ENCODE measurements at places on chromosomes 11 and 22.

GRCh38 chr11:111221208-111221607 is 24.3 kb upstream of the POU2AF2 start:
- no peak for DNase-seq

DNA sequence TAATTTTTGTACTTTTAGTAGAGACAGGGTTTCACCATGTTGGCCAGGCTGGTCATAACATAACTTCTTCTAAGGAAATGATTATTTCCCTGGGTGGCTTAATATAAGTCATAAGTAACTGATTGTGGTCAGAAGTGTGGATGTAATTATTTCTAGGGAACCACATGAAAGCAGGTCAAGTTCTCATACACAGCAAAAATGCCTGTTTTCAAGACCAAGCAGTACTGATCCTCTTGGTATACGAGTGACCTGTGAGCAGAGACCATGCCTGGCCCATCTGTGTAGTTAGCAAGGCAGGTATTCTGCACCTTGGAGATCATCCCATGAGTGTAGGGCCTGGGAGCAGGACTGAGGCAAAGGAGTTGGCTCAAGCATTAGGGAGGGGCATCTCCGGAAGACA is 32.5 kb upstream of the NUCB2 start:
- no peak for DNase-seq

DNA sequence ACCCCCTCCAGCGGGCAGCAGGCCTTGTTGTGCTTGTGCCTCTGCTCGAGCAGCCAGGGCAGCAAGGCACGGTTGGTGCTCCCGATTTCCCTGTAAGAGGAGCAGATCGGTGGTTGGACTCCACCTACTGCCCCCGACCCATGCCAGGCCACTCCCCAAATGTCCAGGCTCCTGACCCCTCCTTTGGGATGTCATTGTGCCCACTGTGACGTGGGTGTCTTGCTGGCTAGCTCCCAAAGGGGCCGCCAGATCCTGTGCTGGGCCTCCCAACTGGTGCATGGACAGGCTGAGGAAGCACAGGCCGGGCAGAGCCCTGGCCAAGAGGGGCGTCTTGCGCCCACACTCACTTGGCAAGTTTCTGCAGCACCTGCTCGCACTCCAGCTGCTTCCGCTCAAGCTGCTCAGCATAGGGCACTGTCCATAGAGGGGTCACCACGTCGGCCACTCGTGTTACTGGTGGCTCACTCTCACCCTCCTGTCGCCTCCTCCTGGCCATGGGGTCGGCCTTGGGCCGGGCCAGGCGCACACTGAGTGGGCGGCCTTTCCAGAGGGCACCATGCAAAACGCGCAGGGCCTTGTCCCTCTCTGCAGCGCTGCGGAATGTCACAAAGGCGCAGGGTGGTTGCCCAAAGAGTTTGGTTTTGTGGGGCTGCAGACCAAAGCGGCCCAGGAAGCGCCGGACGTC is at the start of gene RANBP1:
Gene RANBP1 (plus strand): TSS at position 414 of the 685 bp plus-strand sequence. CDS start 81 bp downstream, at position 495.
- DNase-seq = no peak

DNA sequence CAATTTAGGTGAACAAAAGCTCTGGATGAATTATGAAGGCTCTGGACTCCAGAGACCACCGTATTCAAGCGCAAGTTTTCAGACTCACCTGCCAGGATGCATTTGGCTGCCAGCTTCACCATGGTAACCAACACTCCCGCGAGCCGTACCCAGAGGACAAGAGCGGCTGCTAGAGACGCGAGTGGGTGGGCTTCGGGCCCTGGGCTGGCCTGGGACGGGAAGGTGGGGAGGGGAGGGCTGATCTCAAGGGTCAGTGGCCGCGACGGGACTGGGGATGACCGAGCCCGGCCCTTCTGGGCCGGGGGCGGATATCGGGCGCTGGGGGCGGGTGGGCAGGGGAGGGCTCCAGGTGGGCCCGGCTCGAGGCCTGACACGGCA is 344 bp downstream of the IFT27 start:
- peak; percentile 57 for DNase-seq

- DNase-seq = no peak
Observed at GRCh38 chr11:44399968-44400367, 90.0 kb upstream of the ALX4 start.

- no peak for DNase-seq
Observed at GRCh38 chr11:75345455-75346160, 5.9 kb downstream of the ARRB1 start.

GRCh38 chr11:117866526-117866925 is 9.9 kb downstream of the FXYD6 start:
- DNase-seq = no peak

DNA sequence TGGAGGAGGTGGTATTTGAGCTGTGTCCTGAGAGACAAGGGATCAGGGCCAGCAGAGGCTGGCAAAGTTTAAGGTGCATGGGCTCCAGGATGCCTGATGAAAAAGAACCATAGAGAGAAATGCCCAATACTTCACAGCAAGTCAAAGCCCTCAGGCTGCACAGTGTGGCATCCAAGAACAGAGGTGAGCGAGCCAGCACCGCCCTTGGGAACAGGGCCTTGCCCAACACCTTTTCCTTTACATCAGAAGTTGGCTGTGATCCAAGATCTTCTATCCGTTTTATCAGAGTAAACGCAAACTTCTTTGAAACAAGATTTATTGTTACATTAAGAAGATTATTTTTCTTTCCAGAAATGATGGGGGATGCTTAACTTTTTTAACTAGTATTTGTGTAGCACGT is 1.4 kb downstream of the B3GNT6 start:
- no peak for DNase-seq

DNA sequence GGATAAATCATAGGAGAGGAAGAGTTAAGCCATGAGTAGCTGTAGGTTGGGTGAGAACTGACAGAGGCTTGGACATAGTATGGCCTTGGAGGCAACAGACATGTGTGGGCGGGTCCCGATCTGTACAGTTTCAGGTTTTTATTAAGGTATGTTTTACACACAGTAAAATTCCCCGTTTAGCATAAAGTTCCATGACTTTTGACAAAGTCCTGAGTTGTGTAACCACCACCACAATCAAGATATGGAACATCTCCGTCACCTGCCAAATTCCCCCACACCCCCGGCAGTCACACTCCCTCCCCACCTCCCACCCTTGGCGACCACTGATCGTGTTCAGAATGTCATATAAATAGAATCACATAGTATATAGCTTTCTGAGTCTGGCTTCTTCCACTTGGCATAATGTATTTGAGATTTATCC is 68.1 kb downstream of the GRIK4 start:
- DNase-seq = no peak

GRCh38 chr11:69276165-69276564 is 17.8 kb upstream of the MYEOV start:
- no peak for DNase-seq

DNA sequence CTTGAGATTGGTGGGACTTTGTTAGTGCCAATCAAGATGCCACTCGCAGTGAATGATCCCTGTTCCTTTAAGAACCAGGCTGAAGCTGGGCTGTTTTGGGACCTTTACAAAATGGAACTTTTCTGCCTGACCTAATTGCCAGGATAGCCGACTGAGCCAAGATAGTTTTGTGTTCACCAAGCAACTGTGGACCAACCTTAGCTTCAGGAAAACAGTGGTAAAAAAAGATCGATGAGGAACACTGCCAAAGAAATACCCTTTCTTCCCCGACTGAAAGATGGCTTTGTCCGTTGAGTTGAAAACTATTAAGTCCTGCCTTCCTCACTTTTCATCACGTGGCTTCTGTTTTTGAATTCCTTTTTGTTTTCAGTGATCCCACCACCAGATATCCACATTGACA is 157.9 kb upstream of the SORL1-AS1 start:
- DNase-seq = no peak

DNA sequence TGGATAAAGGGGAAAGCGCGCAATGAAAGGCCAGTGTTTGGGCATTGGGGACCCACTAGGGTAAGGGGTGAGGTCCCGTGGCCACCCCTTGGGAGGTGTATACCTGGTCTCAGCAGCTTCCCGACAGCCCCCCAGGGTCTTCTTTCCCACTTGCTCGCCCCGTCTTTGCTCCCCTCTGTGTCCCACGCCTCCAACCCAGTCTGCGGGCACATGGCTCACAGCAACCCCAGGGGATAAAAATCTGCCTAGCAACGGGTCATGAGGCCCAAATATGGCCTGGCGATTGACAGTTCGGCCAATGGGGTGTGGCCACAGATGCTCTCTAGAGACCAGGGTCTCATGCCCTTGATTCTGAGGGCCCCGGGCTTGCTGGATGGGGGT is 41.6 kb downstream of the AHNAK start:
- no peak for DNase-seq

DNA sequence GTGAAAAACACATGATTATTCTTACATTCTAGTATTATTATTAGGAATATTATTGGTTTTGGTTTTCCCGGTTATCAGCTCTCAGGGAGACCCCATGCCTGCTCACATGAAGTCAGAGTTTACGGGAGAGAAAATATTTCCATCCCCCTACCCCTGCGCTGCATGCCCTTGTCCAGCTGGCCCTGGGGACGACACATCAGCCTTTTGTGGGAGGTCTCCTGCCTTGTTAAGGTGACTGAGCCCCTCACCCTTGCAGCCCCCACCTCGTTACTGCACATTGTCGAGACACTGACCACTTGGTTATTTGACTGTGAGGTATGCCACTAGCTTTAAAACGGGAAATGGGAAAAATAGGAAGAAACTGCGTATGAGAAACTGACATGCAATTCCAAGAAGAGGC is 63.0 kb downstream of the PARVG start:
- DNase-seq = no peak

- DNase-seq = no peak
Observed at GRCh38 chr22:35299217-35299672, 449 bp upstream of the TOM1 start.

DNA sequence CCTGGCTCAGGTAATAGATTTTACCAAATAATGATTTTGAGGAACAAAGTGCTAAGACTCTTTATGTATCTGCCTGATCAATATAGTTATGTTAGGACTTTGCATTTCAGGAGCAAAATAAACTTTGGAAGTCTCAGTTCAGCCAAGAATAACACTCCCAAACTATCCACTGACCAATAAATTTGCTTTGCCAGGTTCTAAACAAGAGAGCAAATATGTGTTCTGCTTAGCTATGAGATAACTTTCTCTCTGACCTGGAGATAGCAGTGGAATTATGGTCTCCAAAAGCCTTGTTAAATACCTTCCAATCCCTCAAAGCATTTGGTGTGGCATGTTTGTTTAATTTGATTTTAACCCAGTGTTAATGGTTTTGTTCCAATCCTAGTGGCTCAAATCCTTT is 1541.1 kb downstream of the FAM181B start:
- no peak for DNase-seq

DNA sequence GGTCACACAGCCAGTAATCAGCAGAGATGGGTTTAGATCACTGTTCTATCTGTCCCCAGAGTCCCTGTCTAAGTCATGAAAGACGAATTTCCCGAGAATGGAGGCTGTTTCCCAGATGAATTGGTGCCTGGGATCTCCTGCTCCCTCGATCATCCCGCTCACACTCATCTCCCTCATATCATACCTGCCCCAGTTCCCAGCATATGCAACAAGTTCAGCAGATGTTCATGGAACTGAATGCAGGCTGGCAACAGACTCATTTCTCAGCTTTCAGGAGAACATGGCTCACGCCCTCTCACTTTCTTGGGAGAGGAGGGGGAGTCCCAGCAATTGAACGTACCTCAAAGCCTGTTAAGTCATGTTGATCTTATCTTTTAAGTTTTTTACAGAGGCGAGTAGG is 22.1 kb downstream of the CD6 start:
- no peak for DNase-seq

GRCh38 chr22:35830305-35830704 is 112.6 kb downstream of the APOL5 start:
- DNase-seq = no peak

- no peak for DNase-seq
Observed at GRCh38 chr22:38864361-38865191, 7.4 kb downstream of the CBX6 start.

DNA sequence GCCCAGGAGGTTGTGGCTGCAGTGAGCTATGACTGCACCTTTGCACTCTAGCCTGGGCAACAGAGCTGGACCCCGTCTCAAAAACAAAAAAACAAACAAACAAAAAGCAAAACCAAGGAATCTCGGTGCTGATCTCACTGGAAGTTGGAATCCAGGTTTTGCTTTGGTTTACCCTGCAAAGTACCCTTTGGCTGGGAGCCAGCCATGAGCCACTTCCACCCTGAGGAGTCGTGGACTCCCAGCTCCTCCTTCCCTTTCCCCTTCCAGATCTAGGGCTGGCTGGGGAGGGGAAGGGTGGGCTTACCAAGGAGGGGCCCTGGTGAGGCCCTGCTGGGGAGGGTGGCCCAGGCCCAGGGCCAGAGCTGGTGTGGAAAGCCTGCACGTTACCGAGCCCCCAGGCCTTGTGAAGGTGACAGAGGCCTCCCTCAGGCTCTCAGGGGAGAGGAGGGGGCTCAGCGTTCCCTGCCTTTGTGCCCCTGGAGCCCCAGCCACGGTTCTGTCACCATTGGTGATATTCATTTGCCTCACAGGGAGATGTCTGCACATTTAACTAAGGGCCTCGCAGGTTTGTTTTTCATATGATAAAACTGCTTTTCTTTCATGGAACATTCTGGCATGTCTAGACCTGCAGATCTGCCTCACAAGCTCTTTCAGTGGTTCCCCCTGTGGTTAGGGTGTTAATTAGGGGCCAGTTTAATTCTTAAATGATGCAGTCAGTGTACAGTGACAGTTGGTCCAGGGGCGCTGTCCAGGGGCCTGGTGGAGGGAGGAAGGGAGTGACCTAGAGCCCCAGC is 29.0 kb downstream of the FBLN1 start:
- DNase-seq = no peak

DNA sequence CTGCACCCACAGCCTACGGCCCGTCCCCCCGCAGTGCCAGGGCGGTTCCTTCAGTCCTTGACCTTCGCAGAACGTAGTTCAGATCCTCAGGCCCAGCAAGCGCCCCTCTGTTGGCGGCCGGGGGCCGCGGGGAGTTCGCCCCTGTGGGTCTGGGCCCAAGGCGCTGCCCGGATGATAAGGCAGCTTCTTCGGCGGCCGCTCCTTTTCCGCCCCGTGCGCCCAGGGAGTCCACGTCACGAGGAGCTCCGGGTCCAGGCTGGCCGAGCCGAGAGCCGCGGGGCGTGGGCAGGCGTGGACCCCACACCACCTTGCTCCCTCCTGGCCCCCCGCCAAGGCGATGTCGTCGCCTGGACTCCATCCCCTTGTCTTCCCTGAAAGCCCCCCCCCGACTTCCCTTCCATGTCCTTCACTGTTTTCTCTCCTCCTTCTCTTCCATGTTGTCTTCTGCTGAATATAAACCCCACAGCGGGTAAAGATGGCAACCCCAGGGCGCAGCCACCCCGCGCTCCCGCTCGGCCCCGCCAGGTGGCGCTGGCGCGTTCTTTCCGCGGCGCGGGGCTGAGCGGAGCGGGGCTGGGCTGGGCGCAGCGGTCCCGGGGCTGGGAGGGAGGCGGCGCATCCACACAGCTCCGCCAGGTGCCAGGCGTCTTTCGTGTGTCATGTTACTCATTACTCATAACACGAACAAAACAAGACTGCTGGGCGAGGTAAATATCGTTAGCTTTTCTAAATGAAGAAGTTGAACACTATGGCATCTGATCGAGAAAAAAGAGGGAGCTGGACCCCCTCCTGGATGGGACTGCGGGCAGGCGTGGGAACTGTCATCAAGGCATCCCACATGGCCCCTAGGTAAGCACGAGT is 321.0 kb downstream of the NTM start:
- no peak for DNase-seq

GRCh38 chr22:42945027-42945426 is 69.9 kb downstream of the PACSIN2 start:
- DNase-seq = no peak

- no peak for DNase-seq
Observed at GRCh38 chr11:44952082-44952481, 1.4 kb upstream of the TP53I11 start.

- no peak for DNase-seq
Observed at GRCh38 chr11:107006076-107006833, 12.0 kb downstream of the GUCY1A2 start.

GRCh38 chr22:26848244-26848920 is 191.0 kb downstream of the MIAT start:
- no peak for DNase-seq

GRCh38 chr11:36228689-36229088 is 60.5 kb downstream of the COMMD9 start:
- DNase-seq = no peak
